ENCODE measurements at places on chromosomes 2 and 18. TPM values are rescaled to one million over a fixed set of nuclear protein-coding genes. Genes with fewer than 3 reads are reported as not detected.

The THSD7B gene
- polyA plus RNA-seq = 0.04 TPM

- DNase-seq = no peak
Observed at GRCh38 chr18:77168811-77169311, 36.3 kb upstream of the MBP start.

- no peak for DNase-seq
Observed at GRCh38 chr2:54984476-54984875, 65.8 kb downstream of the RTN4 start.

- DNase-seq = no peak
Observed at GRCh38 chr2:20542746-20543468, 96.0 kb downstream of the RHOB start.

- DNase-seq = no peak
Observed at GRCh38 chr2:145864501-145864900, 1344.6 kb upstream of the ZEB2 start.
